ENCODE measurements at places on chromosomes 12 and 14.

DNA sequence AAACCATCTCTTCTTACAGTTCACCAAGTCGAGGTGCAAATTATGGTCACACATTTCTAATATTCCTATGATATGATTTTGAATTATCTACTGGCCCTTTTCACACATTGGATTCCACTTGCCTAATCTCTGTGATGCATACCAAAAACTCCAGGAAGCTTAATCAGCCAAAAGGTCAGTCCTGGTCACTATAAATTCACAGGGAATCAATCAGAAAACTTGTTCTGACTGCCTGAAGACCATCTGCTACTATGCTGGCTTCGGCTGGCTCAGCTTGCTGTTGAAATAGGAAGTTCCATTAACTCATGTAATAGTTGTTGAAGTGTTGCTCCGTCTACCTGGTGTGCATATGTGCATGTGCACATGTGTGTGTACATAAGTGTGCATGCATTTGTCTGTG lies 142.8 kb upstream of the FLRT2 start:
- DNase-seq = no peak

GRCh38 chr12:114403011-114403689 lies 2.8 kb downstream of the TBX5 start:
- DNase-seq = no peak

DNA sequence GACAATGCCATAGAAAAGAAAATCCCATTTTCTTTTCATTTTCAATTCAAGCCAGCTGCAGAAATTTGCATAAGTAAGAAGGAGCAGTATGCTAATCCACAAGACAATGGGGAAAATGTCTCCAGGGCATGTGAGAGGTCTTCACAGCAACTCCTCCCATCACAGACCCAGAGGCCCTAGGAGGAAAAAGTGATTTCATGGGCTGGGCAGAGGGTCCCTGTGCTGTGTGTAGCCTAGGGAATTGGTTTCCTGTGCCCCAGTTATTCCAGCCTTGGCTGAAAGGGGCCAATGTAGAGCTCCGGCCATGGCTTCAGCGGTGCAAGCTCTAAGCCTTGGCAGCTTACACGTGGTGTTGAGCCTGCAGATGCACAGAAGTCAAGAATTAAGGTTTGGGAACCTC lies 211.4 kb downstream of the CCDC59 start:
- no peak for DNase-seq

DNA sequence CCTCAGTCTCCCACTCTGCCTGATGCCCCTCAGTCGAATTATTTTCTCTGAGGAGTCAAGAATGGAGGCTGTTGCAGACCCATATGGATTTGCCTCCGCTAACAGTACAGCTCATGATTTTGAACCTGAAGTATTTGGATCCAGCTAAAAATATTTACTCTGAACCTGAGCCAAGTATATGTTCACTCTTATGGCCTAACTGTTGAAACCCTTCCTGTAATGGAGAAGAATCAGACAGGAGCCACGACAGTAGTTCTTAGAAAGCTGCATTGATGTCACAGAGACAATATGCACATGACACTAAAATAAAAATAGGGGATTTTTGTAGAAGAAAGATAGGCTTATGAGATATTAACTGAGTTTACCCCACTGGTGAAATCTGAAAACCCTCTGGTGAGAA lies 1128.3 kb upstream of the FLRT2 start:
- no peak for DNase-seq

DNA sequence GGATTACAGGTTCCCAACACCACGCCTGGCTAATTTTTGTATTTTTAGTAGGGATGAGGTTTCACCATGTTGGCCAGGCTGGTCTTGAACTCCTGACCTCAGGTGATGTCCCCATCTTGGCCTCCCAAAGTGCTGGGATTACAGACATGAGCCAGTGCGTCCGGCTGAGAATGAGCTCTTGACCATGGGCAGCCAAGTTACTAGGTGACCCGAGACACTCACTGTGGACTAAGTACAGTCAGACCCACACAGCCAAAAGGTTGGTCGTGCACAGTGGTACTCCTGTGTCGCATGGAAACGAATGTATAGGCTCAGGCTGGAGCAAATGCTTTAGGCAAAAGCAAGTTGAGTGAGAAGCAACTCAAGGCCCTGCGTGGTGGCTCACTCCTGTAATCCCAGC lies 21.0 kb downstream of the DLK1 start:
- no peak for DNase-seq

GRCh38 chr12:76119887-76120286 lies 35.4 kb upstream of the NAP1L1 start:
- no peak for DNase-seq

DNA sequence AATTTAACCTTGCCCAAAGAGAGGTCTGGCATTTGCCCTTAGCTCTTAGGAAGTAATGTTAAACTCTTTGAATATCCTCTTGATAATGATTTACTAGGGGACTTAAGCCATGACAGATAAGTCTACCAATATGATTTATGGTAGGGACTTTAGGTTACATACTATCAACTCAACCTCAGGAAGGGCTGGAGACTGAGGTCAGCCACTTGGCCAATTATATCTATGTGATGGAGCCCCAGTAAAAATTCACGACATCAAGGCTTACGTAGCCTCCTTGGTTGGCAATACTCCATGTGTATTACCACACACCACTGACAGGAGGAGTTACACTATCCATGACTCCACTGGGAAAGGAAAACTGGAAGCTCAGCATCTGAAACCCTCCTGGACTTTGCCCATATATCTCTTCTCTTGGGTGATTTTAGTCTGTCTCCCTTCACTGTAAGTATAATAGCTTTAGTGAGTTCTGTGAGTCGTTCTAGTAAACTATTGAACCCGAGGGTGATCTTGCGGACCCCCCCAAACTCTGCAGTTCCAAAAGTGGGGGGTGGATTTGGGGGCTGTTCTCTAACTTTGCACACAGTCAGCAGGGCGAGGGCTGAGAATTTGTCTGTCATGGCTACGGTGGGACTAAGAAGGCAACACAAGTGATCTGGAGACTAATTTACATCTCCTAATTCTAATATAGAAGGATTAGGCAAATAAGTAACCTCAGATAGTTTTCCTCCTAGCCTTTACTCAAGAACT lies 62.3 kb downstream of the R3HDM2 start:
- DNase-seq = no peak

- no peak for DNase-seq
These were observed 2.8 kb downstream of the FAM234B start for GRCh38 chr12:13046964-13047363.
